ENCODE measurements at places on chromosomes 1 and 21. TPM values are rescaled to one million over a fixed set of nuclear protein-coding genes. Genes with fewer than 3 reads are reported as not detected.

Gene HAO2
- 0.32 TPM for total RNA-seq

Gene FAM167B
- total RNA-seq: 5.6 TPM

Gene TMEM81
- 1.4 TPM for total RNA-seq

Gene NFIA
- 183 TPM for total RNA-seq

Gene CCDC181
- 0.80 TPM for total RNA-seq

Gene COL16A1
- 62.7 TPM for total RNA-seq

Gene MIXL1
- total RNA-seq: not detected

Gene CDCA8
- total RNA-seq: 0.26 TPM

Gene IQGAP3
- total RNA-seq: not detected
